ENCODE measurements at places on chromosomes 4 and X.

DNA sequence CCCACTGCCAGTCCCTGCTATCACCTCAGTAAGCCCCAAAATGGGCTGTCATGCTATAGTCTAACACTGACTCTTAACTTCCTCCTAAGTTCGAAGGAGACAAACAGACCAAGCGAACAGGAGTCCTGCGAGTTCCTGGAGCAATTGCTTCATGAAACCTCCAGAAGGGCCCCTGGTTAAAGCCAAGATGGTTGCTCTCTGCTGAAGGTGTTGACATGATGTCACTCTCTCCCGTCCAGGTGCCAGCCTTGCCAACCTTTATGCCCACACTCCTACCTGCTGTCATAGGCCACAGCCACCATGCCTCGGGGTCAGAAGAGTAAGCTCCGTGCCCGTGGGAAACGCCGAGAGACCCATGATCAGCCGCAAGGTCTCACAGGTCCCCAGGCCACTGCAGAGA is at the start of gene MAGEB6B:
TSS of gene MAGEB6B (plus strand) at position 301 of the 400 bp plus-strand sequence. CDS start at position 301, 0 bp downstream.
- no peak for DNase-seq

GRCh38 chrX:54529151-54529550 is 868 bp upstream of the GNL3L start:
- no peak for DNase-seq

DNA sequence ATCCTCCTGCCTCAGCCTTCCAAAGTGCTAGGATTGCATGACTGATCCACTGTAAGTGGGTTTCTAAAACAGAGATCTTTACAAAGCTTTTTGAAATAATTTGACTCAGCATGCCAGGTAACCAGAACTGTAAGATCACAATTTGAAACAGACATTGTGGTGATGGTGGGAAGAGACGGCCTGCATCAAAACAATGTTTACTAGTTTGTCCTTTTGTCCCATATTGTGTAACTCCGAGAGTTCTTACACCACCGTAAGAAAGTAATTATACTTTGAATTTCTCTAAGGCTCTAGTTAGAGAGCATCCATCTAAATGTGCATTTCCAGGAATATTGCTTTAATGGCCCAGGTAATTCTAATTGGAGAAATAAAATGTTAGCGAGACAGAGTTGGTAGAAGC is 594 bp upstream of the ARHGAP24 start:
- no peak for DNase-seq

GRCh38 chr4:98634061-98634460 is 24.4 kb downstream of the TSPAN5 start:
- no peak for DNase-seq

DNA sequence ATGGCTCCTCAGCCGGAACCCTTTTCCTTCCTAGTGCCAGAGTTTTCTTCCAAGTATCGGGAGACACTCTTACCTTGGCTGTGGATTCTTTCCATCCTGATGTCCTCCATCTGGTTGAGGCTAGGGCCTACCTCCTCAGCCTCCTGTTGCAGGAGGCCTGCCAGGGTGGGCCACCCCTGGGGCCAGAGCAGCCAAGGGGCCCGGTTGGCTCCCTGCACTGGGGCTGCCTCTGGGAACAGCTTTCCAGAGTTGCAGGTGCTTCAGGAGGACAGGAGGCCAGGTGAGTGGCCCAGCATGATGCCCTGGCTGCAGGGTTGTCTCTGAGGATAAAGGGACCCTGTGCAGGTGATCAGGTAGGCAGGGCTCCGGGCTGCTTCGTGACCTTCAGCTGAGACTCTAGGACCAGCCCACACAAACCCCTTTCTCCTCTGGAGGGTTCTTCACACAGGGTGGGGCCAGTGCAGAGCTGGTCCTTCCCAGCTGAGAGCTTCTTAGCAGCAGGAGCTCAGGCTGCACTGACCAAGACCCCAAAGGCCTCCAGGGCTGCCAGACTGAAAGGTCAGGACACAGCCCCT is 5.3 kb upstream of the GPR78 start:
- no peak for DNase-seq

DNA sequence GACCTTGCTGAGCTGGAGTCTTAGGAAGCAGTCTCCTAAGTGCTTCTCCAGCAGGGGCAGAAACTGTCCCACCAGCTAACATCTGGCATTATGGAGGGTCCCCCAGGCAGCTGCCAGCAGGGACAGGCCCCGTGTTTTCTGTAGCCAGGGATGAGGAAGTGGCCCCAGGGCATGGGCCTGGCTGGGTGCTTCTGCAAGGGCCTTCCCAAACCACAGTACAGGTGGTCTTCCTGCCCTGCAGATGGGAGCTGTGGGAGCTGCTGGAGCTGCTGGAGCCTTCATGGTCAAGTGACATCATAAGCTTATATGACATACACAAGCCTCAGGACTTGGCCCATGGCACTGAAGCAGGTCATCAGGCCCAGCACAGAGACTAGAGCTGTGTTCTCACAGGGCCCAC is 5.0 kb upstream of the MSANTD1 start:
- DNase-seq = no peak

GRCh38 chr4:139278912-139279759 is 889 bp downstream of the MGARP start:
- no peak for DNase-seq

- no peak for DNase-seq
Measured at GRCh38 chrX:53094582-53094905, 602 bp downstream of the KANTR start.

DNA sequence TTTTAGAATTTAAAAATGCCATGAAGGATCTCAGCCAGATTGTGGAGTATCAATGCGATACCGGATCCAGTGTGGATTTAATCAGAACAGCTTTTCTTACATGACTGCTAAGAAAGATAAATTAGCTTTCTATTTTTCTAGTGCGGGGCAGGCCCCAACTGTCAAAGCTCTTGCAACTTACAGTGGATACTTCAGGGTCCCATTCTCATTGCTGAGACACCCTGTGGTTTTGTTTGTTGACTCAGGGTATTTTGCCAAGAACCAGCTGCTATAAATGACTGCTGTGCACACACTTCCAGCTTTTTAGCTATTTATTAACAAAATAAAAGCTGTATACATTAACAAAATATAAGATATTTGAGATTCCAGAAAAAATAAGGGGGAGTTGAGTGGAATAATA is 166.4 kb downstream of the DCLK2 start:
- DNase-seq = no peak

GRCh38 chr4:23759066-23759465 is 130.8 kb downstream of the PPARGC1A start:
- no peak for DNase-seq

DNA sequence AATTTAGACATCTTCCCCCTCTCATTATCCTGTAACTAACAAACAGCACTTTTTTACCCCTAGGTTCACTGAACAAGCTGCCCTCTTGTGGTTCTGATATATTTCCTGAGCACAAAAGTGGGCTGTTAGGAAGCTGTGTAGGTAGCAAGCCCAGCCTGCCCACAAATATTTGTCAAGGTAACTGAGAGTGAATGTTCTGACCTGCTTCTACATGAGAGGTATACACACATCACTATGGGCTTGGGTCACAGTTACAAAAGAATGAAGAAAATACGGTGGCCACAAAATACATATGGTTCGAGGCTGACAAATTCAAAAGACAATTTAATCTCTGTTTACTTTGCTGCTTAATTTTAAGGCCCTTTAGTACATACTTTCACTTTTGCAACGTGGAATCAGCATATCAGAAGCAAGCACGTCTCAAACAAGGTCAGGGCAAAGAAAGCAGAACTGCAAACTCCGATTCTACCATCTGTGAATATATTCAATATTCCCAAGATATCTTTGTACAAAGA is 78.7 kb downstream of the RBM47 start:
- no peak for DNase-seq

GRCh38 chr4:112075906-112076305 is 69.3 kb upstream of the FAM241A start:
- DNase-seq = no peak

GRCh38 chr4:179605196-179605595 is 2163.0 kb upstream of the AGA start:
- DNase-seq = no peak

DNA sequence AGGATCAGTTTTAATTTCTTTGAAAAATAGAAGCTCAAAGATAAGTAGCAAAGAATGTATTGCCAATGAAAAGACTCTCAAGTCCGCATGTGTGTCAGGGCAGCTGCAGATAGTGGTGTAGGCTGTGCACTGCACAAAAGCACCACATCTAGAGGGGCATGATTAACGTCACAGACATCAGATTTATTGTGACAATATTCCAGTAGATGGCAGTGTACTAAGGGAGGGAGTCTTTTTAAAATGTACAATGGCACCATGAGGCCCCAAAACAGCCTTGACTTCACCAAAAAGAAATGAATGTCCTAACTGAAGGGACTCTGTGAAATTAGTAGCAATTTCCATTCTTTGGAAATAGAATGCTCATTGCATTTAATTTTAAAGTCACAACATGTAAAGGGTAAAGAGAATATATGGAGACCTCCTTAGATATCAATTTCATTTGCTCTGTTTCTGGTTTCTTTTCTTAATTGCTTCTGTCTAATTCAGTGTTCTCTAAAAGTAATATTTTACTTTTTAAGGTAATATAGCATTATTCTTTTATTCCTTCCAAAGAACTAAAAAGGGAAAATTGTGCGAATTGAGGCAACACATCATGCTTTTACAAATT is 98.4 kb downstream of the ZNF827 start:
- DNase-seq = no peak

DNA sequence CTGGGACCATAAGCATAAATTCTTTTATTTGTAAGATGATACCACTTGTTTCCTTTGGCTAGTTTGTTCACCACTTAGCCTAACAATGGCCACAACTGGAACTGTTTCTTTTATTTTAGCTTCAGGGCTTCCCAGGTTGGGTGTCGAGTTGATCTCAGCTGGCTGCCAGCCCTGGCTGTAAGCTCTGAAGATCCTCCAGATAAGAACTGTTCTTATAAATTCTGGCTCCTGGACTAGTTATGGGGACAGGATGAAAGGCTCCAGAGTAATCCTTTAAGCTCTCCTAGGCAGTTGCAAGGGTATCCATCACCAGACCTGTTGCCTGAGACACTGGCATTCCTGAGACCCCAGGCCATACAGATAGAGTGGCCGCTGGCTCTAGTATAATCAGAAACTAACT is 129.4 kb upstream of the ACSL4 start:
- no peak for DNase-seq

GRCh38 chr4:1647432-1647831 is 36.7 kb downstream of the FAM53A start:
- DNase-seq = no peak

DNA sequence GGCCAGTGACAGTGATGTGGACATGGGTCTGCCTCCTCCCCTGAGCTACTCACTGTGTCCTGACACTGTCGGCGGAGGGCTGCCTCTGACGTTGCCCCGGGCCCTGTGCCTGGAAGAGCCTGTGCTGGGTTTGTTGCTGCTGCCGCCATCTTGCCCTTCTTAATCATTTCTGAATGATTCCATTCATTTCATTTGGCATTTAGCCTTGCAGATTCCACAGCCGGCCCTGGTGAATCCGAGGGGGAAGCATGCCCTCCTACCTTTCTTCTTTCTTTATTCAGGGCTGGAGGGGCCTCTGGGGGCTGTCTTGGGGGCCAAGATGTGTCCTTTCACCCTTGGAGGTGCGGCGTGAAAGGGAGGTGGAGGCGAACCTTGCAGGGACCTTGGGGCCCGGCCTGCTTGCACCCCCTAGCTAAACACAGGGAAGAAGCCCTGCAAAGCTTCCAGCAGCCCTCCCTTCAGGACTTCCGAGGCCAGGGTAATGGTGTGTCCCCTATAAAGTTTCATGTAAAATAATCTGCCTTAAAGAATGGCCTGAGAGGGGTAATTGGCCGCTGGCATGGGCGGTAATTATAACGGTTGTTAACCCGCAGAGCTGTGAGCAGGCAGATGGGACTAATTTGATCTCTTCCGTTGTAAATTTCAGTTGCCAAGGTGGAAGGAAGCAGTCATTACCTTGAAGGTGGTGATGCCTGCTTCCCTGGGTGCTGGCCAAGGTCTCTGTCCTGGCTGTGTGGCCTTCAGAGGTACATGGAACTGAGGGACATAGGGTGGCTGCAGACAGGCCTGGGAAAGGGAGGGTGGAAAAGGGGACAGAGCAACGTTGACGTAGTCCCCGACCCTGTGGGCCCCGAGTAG is 92.3 kb downstream of the PSAPL1 start:
- DNase-seq = no peak

- DNase-seq = no peak
Measured at GRCh38 chrX:109619771-109620170, 5.2 kb downstream of the KCNE5 start.

DNA sequence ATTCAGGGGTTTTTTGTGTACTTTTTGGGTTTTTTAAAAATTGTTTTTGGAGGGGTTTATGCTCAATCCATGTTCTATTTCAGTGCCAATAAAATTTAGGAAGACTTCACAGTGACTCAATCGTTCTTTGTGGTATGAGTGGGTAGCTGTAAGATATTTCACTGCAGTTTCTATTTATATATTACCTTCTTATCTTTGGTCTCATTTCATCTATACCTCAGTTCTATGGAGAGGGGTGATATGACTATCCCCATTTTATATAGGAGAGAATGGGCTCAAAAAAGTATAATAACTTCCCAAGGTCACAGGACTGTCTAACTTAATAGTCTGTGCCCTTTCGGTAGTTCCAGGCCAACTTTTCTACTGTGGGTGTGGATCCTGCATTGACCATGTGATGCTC is 74.4 kb downstream of the MSN start:
- DNase-seq = no peak
